Stimulated activated CD4-positive, alpha-beta T cell treated with anti-CD3 and anti-CD28 coated beads, Interleukin-2, amount 100 ng/mL, for 4 hours (primary cell): ENCODE measurements at places on chromosomes 5 and 9.

DNA sequence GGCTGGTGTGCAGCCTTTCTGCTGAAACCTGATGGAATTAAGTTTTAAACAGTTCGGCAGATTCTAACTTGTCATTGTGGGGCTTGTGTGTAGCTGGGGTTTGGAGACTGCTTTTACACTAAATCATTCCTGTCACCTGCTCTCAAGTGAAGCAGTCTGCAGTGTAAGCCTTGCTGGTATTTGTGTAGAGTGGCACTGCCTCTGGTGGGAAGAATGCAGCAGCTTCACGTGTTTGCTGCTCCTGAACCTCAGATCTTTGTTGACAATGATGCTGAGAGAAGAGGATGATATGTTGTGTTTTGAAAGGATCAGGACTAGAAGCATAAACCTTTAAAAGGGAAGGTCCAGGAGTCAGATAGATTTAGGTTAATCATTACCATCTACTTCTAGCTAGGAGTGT is 88.1 kb downstream of the KDM4C start:
- DNase-seq = no peak

DNA sequence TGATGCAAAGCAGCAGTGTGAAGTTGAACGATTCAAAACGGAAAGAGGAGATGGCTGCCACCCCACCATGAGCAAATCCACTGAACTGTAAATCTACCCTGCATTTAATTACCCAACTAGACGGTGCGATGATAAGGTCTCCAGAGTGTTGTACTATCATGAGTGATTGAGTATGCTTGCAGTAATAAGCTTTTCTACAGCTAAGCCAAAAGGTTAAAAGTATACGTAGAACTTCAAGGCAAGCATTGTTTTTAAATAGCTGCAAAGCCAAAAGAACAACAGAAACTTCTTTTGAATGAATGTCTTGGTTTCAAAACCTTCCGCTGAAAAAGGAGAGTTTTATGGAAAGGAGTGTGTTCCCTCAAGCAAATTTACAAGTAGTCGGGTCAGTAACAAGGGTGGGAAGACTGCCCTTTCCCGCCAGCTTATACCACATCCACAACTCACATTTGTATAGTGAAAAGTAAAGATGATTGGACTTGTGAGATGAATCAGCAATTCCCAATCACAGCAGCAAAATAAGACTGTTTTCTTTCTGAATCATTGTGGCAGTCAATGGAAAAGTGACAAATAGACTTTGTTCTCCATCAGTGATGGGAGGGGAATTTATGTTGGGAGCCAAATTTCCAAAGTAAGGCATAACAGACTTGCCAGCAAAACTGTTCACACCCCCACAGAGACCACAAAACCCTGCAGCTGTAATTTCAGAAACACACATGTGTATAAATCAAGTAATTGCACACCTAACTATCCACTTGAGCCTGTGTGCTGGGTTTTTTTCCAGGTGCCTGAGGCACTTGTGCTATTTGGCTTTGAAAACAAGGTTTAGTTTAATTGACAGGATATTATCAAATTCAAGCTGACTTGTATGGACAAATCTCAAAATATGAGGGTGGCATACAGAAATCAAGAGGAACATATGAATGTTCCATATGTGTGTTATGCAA is 407.7 kb upstream of the GRAMD2B start:
- no peak for DNase-seq

GRCh38 chr5:62259699-62260250 is 46.2 kb upstream of the KIF2A start:
- DNase-seq = no peak

DNA sequence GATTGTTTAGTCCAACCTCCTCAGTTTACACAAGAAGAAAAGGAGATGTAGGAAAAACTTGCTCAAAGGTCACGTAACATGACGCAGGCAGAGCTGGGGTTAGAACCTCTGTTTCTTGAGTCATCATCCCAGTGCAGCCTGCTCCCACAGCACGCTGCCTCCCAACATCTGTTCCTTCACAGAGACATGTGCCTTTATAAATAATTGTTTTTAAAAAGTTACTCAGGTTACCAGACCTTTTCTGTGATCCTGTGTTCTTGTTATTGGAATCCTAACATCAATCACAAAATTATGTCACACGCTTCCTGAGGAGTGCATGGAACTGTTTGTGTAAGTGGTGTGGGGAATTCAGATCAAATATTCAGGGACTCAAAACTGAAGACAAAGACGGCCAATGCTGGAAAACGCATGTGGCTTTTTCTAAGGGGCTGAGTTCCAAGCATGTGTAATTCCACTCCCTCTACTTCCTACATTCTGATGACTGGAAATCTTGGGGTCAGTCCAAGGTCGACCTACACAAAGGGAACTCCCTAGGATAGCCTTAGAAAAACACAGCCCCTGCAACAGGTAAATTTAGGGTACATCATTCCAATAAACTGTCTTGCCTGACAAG is 184.3 kb downstream of the TSSK1B start:
- no peak for DNase-seq

DNA sequence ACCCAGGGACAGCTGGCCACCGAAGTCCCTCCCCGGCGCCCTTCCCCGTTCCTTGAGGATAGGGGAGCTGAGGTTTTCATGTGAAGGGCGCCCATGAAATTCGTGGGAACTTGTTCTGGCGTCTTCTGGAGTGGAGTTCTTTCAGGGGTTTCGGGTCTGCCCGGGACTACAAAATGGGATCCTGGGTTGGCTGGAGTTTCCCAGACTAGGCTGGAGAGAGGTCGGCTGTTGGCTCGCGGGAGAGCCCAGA is 3.6 kb upstream of the RGMB start:
- no peak for DNase-seq

DNA sequence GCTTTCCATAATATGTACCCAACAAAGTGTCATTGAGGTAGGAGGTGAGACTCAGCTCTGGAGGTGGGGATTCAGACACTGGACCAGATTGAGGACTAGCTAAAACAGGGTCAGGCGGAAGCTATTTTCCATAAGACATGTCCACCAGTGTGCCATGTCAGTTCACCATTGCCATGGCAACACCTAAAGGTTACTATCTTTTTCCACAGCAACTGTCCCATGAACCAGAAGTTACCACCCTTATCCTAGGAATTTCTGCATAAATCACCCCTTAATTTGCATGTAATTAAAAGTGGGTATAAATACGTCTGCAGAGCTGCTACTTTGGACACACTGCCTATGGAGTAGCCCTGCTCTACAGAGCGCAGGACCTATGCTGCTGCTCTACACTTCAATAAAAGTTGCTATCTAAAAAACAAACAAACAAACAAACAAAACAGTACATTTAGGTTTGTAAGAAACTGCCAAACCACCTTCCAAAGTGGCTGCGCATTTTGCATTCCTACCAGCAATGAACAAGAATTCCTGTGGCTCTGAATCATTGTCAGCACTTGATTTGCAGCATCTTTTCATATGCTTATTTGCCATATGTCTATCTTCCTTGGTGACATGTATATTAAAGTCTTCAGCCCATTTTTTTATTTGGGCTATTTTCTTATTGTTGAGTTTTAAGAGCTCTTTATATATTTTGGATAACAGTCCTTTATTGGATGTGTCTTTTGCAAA is 18.0 kb upstream of the TRIM32 start:
- no peak for DNase-seq

- DNase-seq = no peak
These were observed 20.7 kb downstream of the COL5A1 start for GRCh38 chr9:134662143-134662876.
